ENCODE measurements at places on chromosomes 13 and 19. TPM values are rescaled to one million over a fixed set of nuclear protein-coding genes. Genes with fewer than 3 reads are reported as not detected.

DNA sequence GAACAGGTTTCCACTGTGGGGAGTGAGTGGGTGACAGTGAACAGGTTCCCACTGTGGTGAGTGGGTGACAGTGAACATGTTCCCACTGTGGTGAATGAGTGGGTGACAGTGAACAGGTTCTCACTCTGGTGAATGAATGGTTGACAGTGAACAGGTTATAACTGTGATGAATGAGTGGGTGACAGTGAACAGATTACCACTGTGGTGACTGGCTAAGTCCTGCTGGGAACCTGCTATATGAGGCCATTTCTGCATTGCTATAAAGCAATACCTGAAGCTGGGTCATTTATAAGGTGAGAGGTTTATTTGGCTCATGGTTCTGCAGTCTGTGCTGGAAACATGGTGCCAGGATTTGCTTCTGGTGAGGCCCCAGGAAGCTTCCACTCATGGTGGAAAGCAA, 637.1 kb downstream of the UQCRFS1 start:
- DNase-seq: no peak

- peak; percentile 92 for DNase-seq
Measured at GRCh38 chr19:49850487-49851342, at the start of gene PTOV1. Gene PTOV1 (plus strand): TSS chr19:49851159.

Gene EML2
- 25.2 TPM for total RNA-seq

DNA sequence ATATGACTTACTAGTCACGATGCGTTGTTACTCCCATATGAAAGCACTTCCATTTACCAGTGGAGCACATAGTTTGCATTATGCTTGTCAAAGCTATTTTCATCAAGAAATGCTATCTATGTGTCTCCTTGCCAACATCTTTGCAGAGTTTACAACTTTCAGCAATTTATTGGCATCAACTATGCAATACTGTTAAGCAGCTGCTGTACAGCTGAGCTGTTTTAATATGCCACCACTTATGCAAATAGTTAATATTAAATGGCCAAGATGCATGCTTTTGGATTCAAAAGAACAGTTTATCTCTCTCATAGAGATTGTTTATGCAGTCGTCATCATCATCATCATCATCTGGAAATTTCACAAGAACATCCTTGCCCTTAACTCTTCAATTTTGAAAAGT, 67.9 kb upstream of the KLF5 start:
- DNase-seq: no peak

Gene ADGRE3
- total RNA-seq: not detected

DNA sequence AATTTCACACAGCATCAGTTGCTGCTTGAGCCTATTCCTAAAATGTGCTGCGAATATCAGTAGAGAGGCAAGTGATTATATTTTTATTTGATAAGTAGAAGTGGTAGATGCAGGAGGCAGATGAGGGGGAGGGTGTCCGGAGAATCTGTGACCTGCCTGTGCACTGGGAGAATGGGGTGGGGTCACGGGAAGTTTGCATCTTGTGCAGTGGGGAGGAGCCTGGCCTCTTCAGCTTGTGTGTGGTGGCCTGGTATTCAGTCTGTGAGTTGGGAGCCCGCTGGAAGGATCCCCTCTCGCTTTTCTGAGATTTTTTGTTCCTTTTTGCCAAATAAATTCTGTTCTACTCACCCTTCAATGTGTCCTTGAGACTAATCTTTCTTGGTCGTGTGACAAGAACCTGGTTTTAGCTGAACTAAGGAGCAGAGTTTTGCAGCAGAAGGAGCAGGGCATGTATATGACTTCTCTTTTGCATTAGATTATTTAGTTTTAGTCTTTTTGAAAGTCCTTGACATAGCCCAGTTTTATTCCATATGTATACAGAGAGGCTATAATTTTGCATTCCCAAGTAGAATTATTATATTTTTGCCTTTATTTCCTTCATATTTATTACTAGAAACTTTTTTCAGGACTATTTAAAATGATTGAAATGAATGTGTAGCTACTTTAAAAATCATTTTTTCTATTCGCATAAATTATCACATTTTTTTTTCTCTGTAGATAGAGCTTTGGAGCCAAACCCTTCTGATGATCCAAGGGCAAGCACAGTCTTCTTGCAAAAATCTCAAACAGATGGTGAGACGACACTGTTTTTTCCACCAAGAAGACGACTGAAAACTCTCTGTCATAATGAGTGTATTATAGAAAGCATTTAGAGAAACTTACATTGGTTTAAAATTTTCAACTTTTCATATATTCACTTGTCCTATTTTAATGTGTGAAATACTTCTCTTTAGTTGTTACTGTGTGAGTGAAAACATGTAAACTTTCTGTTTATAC, 1257.2 kb downstream of the UQCRFS1 start:
- no peak for DNase-seq

DNA sequence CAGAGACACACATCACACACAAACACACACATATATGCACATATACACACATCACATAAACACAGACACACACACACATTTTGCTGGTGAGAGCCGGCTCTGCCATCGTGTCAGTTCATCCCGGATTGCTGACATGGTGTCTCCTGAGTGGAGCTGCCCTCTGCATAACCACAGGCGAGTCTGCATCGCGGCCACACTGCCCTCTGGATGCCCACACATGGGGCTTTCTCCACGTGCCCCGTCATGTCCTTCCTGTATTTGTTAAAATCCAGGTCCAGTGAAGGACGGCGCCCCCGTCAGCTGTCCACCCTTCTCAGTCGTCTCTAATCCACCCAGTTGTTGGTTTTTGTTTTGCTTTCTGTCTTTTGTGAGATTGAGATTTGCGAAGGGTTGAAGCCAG, 52.6 kb upstream of the F7 start:
- DNase-seq: no peak

Gene TUBA3C
- total RNA-seq: not detected

- no peak for DNase-seq
Measured at GRCh38 chr13:92590503-92590908, 636.1 kb upstream of the GPC6 start.

GRCh38 chr19:46391296-46392251, 21.8 kb downstream of the CCDC8 start:
- DNase-seq: peak; percentile 47

DNA sequence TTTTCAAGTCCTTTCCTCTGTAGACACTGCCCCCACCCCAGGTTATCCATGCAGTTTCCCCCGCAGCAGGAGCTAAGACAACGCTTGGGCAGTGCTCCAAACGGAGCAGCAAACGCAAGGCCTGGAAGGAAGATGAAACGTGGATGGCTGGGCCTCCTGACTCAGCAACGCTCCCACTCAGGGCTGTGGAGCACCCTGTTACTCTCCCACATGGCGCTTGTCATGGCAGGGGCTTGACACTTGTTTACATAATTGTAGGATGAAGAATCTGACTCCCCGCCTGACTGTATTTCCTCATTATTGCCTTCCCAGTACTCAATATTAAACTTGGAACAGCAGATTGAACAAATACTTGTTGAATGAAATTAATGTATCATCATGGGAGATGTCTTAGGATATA, 799 bp upstream of the C1QTNF9B start:
- peak; percentile 43 for DNase-seq

- DNase-seq: no peak
Measured at GRCh38 chr19:54010474-54010873, 19.0 kb downstream of the CACNG6 start.

DNA sequence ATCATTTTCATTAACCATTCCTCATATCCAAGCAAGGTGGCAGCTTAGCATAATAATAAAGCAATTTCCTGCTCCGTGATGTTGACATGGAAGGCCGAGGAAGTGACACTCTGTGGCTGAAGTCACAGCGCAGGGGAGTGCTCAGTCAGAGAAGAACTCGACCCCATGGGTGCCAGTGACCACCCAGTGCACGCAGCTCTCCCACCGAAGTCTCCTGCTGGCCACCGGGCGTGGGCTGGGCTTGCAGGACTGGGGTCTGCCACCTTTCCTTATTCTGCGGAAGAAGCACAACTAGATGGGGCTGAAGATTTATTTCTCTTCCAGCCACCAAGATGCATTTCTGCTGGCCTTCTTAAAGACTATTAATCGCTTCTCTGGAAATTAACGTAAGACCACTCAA, 132.1 kb upstream of the SPACA7 start:
- DNase-seq: no peak

Gene IRGC
- total RNA-seq: not detected

DNA sequence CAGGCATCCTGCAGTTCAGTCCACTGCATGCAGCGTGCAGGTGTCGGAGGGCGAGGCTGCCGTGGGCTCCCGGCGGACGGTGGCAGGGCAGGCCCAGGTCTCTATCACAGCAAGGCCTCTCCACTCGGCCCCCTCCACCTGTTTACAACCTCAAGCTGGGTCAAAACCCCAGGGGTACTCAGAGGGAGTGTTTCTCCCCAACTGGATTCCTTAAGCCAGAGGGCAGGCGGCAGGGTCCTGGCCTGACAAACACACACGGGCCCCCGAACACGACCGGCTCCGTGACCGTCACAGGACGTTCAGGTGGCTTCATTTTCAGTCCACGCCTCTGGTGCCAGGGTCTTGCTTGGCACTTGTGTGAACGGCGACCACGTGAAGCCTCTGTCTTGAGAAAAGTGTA, 23.5 kb downstream of the RASA3 start:
- no peak for DNase-seq

Gene CLDN10
- total RNA-seq: not detected
